CD4-positive, alpha-beta T cell treated with Interleukin-6 for 4 hours (primary cell): ENCODE measurements at places on chromosomes 6 and 20.

GRCh38 chr6:56050530-56051201 lies 175.3 kb upstream of the BMP5 start:
- DNase-seq, result no peak

GRCh38 chr6:5260661-5261544 lies at the start of the genes FARS2 and LYRM4:
Gene FARS2 (plus strand): TSS chr6:5261513.
Gene LYRM4 (minus strand): TSS chr6:5260950. CDS start chr6:5260733, 217 bp downstream.
- peak; percentile 91 for DNase-seq

GRCh38 chr20:63191400-63191799 lies 24.5 kb downstream of the YTHDF1 start:
- no peak for DNase-seq

DNA sequence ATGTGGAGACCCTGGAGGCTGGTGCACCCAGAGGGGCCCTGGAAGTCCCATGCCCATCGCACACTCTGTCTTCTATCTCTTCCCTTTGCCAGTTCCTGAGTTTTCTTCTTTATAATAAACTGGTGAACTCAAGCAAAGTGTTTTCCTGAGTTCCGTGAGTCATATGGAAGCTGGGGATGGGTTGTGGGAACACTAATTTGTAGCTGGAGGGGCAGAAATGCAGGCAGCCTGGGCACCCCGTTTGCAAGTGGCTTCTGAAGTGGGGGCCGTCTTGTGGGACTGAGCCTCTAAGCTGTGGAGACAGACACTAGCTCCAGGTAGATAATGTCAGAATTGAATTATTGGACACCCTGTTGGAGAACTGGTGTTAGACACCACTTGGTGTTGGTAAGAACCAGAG lies 3.2 kb upstream of the PPP1R3G start:
- no peak for DNase-seq

- DNase-seq, result no peak
Observed at GRCh38 chr20:38426006-38426897, 8.9 kb downstream of the SNHG17 start.

- DNase-seq, result peak; percentile 26
Observed at GRCh38 chr20:408843-409696, 971 bp downstream of the RBCK1 start.

GRCh38 chr6:81086991-81087390 lies 665.5 kb downstream of the TENT5A start:
- DNase-seq, result no peak

DNA sequence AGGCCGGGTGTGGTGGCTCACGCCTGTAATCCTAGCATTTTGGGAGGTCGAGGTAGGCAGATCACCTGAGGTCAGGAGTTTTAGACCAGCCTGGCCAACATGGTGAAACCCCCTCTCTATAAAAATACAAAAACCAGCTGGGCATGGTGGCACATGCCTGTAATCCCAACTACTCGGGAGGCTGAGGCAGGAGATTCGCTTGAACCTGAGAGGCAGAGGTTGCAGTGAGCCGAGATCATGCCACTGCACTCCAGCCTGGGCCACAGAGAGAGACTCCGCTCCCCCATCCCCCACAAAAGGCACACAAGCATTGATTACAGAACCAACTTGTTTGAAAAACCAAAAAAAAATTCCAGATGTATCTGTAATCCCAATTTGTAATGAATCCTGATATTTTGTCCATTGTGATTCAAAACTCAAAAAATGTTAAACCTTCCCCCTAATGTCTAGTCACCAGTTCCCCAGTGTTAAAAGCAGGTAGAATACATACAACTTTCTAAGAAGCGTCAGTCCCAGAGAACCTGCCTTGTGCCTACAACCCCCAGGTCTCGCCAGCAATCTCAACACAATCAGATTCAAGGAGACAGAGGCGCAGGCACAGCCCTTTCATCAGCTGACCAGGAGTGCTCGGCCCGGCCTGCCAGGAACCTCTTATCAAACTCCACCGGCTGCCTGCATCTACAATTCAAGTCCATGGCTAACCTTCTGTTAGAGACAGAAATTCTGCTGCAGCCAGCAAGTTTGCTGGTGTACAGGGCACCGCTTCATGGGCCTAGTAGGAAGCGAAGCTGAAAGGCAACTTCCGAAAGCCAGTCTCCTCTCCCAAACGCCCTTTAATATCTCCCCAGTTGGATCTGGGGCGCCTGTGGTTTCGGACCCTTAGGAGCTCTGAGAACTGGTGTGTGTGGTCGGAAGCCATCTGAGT lies 2.1 kb downstream of the EZR start:
- peak; percentile 42 for DNase-seq

- no peak for DNase-seq
Observed at GRCh38 chr6:44762496-44762895, 375.0 kb downstream of the CDC5L start.

DNA sequence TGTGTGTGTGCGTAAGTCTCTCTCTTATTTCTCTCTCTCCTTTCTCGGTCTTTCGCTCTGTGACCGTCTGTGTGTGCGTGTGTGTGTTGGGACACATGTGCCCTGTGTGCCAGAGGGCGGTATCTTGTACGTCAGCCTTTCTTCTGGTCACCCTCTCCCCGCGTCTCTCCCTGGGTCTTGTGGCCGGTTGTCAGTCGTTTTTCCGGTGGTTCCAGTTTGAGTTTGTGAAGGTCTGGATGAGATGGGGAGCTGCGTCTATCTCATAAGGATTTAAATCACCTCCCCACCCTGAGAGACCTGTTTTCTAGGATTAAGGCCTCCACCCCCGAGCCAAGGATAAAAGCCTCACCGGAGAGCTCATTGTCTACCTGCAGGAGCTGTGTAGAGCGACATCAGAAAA lies 295.5 kb upstream of the ZNF337 start:
- no peak for DNase-seq

GRCh38 chr6:13009461-13009860 lies 292.9 kb downstream of the PHACTR1 start:
- no peak for DNase-seq

GRCh38 chr20:4261333-4262284 lies 246.3 kb upstream of the RNF24 start:
- no peak for DNase-seq

GRCh38 chr6:10081957-10082356 lies 332.9 kb downstream of the TFAP2A start:
- DNase-seq, result no peak

- no peak for DNase-seq
Observed at GRCh38 chr6:118748311-118749062, 97.1 kb upstream of the CEP85L start.

DNA sequence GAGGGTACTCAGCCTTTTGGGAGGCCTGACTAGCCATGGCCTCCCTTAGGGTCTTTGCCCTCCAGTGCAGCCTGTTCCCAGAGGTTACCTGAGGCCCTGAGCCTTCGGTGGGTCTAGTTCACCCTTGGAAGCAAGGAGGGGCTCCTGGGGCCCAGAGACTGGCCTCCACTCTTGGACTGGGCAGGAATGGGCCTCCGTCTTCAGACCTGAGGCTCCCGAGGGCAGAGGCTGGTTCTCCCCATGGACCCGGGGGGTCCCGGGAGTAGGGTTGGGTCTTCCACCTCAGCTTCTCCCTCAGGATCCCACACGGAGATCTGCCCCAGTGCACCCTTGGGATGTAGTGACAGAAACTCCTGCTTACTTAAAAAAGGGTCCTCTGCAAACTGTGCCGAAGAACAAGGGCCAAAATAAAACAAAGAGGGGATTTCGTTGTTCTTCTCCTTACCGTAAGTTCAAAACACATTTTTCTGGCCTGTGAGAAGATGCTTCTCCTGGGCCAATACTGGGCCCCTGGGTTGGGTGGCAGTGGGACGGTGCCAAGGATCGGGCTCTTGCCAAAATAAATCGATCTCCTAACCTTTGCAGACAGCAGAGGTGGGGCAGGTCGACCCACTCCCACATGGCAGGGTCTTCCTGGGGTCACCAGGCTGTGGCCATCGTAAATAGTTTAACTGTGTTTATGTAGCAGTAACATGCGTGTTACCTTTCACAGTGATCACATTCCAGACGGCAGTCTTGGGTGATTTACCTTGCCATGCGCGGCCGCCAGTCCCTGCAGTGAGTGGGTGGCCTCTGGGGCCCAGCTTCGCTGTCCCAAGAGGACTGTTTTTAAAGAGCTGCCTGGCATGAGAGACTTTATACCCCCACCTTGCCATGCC lies 151.8 kb downstream of the VEGFA start:
- no peak for DNase-seq

- DNase-seq, result peak; percentile 92
Observed at GRCh38 chr20:38645980-38646858, 44.6 kb downstream of the ARHGAP40 start.

DNA sequence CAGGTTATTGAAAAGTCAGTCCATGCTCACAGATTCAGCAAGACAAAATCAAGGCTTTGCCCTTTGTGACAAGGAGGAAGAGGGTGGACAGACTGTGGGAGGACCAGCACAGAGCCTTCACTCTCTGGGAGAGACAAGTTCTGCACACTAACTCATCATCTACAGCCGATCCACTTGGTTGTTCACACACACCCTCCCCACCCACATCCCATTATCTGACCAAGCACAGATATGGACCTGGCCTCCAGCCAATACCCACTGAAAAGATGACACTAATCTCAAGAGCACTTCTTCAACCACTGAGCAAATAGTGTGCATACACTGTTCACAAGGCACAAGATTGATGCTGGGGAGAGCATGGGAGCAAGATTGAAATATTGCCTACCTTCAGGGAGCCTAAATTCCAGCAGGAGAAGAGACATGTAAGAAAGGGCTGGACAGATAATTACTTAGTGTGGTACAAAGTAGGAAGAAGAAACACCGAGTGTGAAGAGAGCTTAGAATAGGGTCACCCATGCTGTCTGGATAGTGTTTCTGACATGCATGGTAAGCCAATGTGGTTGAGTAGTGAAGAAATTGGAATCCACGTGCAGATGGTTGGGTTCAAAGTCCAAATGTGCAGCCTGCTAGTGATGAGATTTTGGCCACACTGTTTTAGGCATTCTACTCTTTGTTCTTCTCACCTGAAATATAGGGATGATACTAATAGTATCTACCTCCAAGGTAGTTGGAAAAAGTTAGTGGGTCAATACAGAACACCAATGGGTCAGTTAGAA lies 21.7 kb upstream of the IL17A start:
- DNase-seq, result no peak

DNA sequence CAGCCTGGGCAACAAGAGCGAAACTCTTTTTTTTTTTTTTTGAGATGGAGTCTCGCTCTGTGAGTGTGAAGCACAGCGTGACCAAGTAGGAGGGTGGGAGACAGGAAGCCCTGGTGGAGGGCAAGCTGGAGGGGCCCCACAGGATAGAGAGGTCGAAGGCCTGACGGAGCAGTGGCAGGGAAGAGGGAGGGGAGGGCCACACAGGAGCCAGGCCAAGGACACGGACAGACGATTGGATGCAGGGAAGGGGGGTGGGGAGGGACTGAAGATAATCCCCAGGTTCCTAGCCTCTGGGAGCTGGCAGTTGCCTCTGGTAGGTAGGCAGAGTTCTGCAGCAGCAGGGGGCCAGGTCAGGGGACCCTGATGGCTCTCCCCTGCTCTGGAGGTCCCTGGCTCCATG lies 10.8 kb upstream of the GUCA1A start:
- no peak for DNase-seq

GRCh38 chr6:157240059-157240959 lies 83.0 kb downstream of the TMEM242 start:
- no peak for DNase-seq

DNA sequence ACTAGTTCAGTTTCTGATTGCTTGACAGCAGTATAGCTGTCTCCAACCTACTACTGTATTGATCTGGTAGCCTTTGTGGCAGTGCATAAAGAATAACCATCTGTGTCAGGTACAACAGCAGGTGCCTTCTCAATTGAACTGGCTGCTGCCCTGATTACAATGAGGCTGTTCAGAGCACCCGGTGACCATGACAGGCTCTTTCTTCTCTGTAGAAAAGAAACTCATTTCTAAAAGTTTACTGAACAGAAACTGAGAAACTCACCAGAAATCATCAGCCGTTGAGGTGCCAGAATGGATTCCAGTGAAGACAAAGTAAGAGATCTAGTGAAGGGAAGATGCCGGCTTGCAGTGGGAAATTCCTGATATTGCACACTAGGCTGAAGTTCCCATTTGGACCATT lies 954.4 kb downstream of the PHF3 start:
- DNase-seq, result no peak
